WTC11 (cell line): ENCODE measurements at places on chromosomes 12 and 14.

DNA sequence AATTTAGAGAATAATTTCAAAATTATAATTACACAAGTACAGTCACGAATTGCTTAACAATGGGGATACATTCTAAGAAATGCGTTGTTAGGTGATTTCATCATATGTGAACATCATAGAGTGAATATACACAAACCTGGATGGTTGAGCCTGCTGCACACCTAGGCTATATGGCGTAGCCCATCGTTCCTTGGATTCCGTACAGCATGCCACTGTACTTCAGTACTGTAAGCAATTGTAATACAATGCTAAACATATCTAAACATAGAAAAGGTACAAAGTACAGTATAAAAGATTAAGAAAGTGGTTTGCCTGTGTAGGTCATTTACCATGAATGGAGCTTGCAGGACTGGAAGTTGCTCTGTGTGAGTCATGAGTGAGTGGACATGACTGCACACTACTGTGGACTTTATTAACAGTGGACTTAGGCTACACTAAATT is 286.2 kb downstream of the CACNA1C start:
- no peak for DNase-seq

DNA sequence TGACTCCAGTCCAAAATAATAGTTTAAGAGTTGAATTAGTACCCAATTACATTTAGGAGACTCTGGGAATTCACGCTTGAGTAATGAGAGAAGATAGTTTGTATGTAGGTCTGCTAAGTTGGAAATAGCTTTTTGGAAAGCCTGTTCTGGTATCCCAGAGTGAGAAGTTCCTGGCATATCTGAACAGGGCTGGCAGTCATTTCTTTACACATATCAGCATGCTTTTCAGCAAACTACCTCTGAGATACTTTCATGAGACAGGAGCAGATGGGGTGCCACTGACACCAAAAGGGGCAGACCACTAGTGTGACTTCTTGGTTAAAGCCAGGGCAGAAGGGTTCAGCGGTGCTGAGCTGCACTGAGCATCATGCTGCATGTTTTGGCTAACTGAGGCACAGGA is 45.1 kb upstream of the GRIP1 start:
- no peak for DNase-seq

DNA sequence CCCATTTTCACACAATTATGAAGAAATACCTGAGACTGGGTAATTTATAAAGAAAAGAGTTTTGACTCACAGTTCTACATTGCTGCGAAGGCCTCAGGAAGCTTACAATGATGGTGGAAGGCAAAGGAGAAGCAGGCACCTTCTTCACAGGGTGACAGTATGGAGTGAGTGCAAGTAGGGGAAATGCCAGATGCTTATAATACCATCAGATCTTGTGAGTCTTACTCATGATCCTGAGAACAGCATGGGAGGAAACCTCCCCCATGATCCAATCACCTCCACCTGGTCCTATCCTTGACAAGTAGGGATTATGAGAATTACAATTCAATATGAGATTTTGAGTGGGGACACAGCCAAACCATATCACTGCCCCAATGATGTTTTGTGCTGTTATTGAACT is 189.3 kb upstream of the CRY1 start:
- no peak for DNase-seq

DNA sequence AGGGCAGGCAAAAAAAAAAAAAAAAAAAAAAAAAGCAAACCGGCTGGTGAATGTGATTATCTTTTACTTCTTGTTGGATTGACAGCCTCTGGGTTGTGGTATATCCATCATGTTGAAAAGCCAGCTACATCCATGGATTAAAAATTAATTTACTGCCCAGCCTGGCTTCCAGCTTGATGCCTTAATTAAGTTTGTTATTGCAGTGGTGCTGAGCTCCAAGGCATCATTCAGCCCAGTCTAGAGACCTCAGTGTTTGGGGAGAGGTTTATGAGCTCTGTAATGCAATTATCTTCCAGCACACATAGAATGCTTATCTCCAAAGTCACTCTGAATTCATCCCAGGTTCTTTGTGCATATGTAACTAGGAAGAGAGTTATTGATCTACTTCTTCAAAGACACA is 114.8 kb downstream of the RIMBP2 start:
- no peak for DNase-seq

- no peak for DNase-seq
These were observed 46.1 kb upstream of the PTPRO start for GRCh38 chr12:15276088-15276698.

DNA sequence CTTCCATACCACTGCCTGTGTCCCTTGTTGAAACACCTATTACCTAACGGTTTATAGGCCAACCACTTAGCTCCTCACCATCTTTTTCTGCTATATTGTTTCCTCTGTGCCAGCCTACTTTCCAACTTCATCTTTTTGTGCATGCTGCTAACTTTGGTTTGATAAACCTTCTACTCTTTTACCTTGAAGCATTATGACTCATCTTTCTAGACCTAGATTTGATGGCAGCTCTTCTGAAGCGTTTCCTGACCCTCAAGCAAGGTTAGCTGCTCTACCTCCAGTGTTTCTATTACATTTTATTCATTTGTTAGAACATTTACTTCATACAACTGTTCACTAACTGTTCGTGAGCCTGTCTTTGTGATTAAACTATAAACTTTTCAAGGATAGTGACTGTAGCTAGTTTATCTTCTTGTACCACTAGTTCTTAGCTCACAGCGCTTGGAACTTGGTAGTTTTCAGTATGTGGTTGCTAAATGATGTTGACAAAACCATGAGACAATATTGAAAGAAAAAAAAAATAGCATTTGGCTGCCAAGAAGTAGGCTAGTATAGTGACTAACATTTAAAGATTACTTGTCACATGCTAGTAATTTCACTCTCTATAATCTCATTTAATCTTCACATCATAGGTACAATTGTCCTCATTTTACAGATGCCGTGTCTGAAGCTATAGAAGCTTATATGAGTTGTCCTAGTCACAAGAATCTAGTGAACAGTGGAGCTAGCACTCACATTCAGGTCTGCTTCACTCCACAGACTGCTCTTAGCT is 79.5 kb downstream of the APAF1 start:
- no peak for DNase-seq

DNA sequence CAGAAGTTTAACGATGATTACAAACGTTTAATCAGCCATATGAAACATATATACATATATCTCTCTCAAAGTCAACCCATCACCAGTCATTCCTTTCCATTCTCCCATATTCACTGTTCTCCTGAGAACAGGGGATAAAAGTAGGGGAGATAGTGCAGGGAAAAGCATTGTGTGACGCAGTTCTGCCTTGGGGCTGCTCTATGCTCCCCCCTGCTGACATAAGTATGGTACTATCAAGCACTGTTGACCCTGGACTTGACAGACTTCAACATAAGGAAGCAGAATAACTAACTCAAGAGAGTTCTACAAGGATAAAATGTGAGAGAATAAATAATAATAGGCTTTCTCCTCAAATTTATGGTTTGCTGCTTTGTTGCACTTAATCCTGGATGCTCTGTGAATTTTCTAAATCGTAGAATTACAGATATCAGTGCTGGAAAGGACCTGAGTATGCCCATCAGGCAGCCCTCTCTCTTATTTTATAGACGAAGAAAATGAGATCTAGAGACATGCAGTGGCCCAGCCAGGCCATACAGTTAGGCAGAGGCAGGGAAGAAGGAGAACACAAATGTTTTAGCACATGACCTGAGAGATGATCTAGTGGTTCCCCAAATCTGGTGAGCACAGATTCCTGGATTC is 87.2 kb downstream of the SCN8A start:
- DNase-seq, result peak; percentile 41

DNA sequence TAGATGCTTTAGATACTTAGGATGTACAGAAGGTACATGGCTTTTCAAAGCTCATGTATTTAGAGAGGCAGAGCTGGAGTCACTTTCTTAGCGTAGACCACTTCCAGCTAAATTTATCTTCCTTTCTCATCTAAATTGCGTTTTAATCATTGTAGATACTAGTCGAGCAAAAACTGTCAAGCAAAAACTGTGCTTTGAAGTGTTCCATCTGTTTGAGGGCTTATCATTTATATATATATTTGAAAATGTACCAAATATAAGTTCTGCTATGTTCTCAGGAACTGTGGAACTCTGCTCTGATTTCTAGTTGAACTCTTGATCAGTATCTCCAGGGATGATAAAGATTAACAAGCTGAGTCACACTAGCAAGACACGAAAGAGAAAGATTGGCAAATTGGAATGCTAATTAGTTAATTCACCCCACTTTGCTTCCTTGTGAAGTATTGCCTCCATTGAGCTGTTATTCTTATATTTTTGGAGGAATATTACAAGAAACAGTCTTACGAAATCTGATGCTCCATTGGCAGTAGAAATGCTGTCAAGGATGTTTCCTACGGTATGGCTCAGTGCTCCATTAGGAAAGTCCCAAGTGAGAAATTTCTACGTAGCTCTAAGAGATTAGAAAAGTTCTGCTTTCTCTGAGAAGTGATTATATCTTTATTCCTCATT is 310.7 kb downstream of the AEBP2 start:
- no peak for DNase-seq

DNA sequence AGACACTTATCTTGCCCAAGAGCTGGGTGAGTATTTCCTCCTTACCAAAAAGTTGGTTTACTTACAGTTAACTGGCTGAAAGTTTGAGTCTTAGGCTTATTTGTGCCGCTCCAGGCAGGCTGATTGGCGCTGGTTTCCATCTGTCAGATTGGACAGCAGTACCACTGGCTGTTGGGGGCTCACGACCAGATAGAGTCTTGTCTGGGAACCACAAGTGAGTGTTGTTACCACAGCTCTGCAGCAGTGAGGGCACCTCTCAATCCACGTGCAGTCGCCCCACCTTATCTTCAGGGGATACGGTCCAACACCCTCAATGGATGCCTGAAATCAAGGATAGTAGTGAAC is 58.9 kb downstream of the DDX51 start:
- DNase-seq, result no peak

GRCh38 chr12:46569826-46570439 is 197.4 kb upstream of the SLC38A2 start:
- DNase-seq, result no peak

DNA sequence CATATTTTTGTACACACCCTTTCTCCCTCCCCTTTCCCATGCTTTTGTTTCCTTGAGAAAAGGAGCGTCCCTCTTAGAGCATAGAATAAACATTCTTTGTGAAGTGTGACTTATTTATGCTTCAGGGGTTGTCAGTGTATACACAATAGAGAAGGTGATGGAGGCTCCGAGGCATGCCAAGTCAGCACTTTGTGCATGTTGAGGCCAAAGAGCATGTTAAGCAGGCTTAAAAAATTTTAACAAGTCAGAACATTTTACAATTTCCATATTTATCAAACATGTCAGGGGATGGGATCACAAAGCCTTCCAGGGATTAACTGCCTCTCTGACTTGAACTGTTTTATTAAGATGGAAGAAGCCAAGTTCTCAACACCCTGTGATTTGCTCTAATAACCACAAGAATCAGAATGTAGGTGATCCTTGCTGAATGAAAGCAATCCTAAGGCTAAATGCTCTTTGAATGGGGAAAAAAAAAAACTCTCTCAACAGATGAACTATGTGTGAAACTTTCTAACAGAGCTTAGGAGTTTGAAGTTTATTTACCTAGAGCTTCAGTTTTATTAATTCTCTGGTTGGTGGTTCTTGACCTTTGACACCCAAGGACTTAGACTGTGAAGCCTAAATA is 223.1 kb downstream of the RAD51B start:
- DNase-seq, result no peak

DNA sequence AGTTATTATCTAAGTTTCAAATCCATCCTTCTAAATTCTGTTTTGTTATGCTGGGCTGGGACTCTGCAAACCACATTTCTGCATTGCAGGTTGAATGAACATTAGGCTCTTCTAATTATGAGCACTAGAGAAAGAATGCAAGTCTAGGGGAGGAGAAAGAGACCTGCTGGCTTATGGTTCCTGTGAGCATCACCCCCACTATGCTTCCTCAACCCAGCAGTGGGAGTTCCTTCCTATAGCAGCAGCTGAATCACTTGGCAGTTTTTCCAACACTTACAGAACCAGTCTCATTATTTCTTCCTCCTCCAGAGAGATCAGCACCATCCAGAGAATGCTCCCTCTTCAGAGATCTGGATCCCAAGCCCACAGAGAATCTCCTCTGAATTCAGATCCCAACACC is 297.7 kb upstream of the CLEC14A start:
- DNase-seq, result no peak

DNA sequence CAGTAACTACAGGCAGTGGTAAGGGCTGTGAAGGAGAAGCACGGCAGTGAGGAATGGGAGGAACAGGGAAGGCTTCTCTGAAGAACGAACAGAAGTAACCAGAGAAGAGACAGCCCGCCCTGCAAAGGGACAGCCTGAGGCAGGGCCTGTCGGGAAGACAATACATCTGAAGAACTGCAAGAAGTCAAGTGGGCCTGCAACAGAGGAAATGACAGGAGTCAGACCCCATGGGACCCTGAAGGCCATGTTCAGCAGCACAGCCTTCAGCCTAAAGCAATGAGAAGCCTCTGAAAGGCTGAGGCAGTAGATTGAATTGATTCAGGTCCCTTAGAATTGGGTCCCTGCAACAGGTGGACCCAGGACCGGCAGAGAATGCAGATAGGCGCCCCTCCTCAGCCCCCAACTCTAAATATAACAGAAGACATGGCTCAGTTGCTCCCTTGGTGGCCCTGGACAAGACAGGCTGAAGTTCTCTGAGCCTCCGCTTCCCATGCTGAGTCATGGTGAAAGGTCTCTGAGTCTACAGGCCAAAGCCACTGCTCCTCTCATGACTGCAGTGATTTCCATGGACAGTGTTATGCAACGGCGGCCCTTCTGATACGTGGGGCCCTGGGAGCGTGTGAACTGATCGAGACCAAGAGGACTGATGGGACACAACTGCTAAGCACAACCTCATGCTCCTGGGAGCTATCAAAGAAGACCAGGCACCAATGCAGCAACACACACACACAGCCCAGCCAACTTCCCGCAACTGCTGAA is 10.8 kb upstream of the ACTR6 start:
- DNase-seq, result no peak

- DNase-seq, result no peak
These were observed 61.4 kb upstream of the ELK3 start for GRCh38 chr12:96132819-96133218.

- DNase-seq, result no peak
These were observed 102.1 kb upstream of the FSCB start for GRCh38 chr14:44609201-44609600.

- DNase-seq, result no peak
These were observed 45.5 kb upstream of the OVCH1 start for GRCh38 chr12:29543036-29543435.

- no peak for DNase-seq
These were observed 159.2 kb downstream of the SYNE2 start for GRCh38 chr14:64012003-64012402.

- no peak for DNase-seq
These were observed 113.0 kb downstream of the UNC79 start for GRCh38 chr14:93543766-93544165.

- DNase-seq, result peak; percentile 26
These were observed 556 bp downstream of the MTHFD1 start for GRCh38 chr14:64388533-64389285.

- DNase-seq, result no peak
These were observed 88.1 kb upstream of the CPSF6 start for GRCh38 chr12:69151254-69151764.

- no peak for DNase-seq
These were observed 854.8 kb upstream of the SEL1L start for GRCh38 chr14:82388488-82388887.

- no peak for DNase-seq
These were observed 53.7 kb upstream of the DYRK2 start for GRCh38 chr12:67594888-67595287.
